CD4-positive, alpha-beta T cell treated with Interleukin-4 for 1 hour (primary cell): ENCODE measurements at places on chromosomes 3 and 15.

DNA sequence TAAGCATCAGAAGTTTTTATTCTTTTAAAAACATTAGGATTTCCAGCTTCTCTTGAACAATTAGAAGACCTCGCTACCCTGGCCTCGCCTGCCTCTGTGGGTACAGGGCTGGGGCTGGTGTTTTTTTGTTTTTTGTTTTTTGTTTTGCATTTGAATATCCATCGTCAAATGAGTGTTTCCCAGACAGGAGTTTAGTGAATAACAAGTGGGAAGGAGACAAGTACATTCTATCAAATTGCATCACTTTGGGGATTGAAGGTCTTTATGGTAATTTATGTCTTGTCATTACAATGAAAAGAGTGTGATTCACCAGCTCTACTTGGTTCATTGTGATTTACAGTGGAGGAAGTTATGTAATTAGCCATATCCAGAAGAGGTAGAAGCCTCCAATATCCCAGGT, 161.1 kb upstream of the UBE2E1 start:
- no peak for DNase-seq

GRCh38 chr3:67077656-67078055, 79.5 kb downstream of the KBTBD8 start:
- DNase-seq = no peak

DNA sequence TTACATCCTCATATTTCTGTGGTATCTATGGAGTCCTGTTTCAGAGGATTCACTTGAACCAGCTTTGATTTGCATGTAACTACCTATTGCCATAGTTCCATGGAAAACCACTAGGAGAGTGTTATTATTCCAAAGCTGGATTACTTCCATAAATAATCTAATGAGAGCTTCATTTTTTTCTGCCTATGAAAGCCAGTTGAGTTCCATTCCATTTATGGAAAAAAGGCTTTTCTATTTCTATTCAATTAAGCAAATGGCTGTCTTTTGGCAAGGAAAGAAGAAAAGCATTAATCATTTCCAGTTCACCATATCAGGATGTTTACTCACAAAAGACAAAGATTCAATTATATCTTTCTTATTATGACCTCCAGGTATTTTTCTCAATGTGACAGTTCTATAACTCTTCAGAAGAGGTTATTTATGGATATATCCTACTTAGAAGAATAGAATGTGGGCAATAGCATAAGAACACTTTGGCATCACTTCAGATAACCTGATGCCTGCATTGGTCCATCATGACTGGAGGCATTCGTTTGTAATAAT, 259.9 kb upstream of the ZPLD1 start:
- DNase-seq = no peak

DNA sequence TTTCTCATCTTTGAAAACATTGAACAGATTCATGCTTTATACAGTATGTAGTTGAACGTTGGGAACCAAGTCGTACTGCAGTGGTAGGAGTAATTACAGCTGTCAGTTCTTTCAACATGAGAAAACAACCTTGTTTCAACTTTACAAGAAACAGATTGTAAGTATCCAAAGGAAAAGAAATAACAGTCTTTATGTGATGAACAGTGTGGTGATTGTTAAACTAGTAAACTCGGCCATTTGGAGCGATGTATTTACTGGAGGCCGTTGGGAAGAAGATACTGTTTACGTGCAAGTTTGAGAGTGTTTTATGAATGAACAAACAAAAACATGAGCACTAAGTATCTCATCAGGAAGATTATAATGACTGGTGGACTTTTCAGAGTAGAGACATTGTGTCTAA, 48.4 kb downstream of the EPHA3 start:
- DNase-seq = no peak

DNA sequence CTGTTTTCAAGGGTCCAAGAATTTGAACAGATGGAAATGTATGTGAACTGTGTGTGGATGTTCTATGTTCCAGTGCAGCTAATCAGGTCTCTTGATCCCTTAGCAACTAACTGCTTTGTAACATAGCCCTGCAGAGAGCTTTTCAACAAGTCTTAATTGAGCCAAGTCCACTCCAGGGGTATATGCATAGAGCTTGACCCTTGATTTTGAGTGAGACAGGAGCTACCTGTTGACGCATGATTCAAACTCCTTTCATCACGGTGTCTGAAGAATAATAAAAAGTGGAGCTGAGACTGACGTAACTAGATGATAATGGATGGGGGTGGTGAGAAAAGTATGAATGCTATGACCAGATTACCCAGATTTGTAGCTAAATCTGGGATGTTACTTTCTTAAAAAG, 93.3 kb upstream of the CCDC54 start:
- no peak for DNase-seq

GRCh38 chr3:120052225-120052624, 42.0 kb downstream of the GSK3B start:
- DNase-seq = no peak

DNA sequence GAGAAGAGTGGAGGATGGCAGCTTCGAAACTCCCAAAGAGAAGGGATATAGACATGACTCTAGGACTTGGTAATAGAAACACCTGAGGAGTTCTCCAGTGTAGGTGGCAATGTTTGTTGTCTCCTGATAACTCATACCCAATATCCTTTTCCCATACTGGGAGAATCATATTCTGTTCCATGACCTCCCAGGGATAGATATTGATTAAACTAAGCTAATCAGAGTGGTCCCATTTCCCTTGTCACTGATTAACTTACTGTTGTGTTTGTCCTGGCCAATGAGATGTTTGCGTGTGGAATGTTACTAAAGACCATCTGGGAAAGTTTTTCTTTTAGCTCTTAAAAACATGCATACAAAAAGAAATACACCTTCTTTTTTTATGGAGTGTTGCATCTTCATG, 85.6 kb downstream of the RPL22L1 start:
- DNase-seq = no peak

GRCh38 chr3:51921081-51921578, 18.0 kb upstream of the IQCF1 start:
- no peak for DNase-seq

- no peak for DNase-seq
These were observed 30.0 kb downstream of the MYO5A start for GRCh38 chr15:52498706-52499105.

DNA sequence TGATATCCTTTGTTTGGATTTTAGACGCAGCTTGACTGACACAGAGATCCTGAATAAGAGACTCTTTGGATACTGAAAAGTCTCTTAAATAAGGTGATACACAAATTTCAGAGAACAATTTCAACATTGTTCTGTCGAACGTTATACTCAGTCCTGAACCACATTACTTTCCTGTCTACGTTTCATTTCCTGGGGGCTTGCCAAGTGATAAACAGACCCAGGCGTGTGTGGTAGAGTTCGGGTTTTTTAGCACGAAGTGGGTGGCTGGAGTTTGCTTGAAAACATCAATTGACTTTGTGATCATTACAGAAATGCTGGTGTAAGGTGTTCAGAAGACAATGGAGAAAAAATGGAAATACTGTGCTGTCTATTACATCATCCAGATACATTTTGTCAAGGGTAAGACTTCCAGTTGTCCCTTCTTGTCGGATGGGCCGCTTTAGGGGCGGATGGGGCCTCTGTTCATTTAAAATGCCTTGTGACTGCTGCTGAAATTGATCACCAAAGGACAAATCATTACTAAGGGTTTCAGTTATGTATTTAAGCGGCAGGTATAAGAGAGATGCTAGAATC, at the start of gene CD96:
Gene CD96, plus strand, starts transcription at position 287 of the 573 bp plus-strand sequence. Its CDS starts 52 bp downstream, at position 339.
- peak; percentile 90 for DNase-seq

GRCh38 chr15:60544581-60545264, 65.8 kb upstream of the ICE2 start:
- DNase-seq = no peak

DNA sequence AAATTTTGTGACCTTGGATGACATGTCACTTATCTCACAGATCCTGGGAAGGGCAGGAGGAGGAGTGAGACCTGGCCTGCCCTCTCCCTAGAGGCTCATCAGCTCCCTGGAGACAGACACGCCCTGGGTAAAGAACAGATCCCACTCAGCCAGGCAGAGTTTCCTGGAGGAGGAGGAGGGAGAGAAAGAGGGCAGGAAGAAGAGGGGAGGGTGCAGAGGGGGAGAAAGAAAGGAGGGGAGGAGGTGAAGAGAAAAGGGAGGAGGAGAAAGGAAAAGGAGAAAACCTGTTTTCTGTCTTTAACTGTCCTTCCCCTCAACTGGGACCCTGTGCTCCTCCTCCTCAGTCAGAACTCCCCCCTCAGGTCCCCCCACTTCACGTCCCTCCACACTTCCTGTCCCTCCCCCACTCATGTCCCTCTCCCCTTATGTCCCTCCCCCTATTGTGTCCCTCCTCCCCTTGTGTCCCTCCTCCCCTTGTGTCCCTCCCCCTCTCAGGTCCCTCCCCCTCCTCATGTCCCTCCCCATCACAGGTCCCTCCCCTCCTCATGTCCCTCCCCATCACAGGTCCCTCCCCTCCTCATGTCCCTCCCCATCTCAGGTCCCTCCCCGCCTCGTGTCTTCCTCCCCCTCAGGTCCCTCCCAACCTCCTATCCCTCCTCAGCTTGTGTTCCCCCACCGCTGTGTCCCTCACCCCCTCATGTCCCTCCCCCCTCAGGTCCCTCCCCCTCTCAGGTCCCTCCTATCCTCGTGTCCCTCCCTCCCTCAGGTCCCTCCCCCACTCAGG, 52.3 kb upstream of the CGNL1 start:
- DNase-seq = no peak

- no peak for DNase-seq
These were observed 341.6 kb upstream of the WNT5A start for GRCh38 chr3:55828712-55829111.
